RCC 7860 (cell line): ENCODE measurements at places on chromosomes 4 and X.
A peak's percentile ranks its signal among the peaks of the same experiment; 100 is the strongest.

DNA sequence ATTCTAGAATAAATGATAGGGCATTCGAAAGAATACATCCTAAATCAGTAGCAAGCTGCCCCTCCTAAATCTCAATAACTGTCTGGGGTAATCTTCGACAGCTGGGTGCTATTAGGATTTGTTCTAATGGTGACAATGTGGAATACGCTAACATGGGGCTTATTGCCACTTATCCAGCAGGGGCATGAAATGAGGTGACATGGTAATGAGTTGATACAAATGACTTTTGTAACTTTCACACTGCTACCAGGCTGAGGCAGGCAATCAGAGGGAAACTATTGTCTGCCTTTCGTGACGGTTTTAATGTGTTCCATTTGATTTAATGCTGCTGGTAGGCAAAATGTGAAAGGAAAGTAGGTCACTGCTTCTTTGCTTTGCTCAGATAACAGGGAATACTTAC, 1047.4 kb upstream of the PABPC4L start:
- no peak for DNase-seq

DNA sequence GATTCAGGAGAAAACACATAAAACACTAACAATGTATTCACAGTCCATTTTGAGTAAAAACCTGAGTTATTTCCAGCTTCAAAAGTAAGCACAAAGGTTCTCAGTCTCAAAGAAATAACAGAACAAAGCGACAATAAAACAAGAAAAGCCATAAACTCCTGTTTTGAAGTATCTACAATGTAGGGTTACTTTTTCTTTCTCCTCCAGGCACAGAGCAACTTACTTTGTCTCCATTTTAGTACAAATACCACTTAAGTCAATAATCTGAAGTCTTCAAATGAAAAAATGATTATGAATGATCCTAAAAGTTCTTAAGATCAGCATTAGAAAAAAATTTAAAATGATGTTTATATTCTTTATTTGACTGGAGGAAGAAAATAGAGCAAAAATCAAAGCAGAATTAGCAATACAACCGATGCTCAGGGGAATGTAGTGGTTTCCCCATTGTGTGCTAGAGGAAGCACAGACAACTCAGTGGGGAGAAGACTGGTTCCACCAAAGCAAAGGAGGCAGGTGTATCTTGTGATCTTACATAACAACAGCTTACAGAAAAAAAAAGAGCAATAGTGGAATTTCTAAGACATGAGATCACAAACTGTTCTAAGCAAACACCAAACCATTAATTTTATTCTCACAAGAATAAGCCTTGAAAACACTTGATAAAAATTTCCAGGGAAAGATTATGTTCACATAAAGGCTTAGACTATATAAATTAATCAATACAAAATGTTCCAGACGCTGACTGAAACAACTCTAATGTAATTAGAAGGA, 35.1 kb downstream of the EPHA5 start:
- DNase-seq: no peak

- DNase-seq: no peak
Observed at GRCh38 chr4:48403779-48404178, 62.5 kb downstream of the SLAIN2 start.

DNA sequence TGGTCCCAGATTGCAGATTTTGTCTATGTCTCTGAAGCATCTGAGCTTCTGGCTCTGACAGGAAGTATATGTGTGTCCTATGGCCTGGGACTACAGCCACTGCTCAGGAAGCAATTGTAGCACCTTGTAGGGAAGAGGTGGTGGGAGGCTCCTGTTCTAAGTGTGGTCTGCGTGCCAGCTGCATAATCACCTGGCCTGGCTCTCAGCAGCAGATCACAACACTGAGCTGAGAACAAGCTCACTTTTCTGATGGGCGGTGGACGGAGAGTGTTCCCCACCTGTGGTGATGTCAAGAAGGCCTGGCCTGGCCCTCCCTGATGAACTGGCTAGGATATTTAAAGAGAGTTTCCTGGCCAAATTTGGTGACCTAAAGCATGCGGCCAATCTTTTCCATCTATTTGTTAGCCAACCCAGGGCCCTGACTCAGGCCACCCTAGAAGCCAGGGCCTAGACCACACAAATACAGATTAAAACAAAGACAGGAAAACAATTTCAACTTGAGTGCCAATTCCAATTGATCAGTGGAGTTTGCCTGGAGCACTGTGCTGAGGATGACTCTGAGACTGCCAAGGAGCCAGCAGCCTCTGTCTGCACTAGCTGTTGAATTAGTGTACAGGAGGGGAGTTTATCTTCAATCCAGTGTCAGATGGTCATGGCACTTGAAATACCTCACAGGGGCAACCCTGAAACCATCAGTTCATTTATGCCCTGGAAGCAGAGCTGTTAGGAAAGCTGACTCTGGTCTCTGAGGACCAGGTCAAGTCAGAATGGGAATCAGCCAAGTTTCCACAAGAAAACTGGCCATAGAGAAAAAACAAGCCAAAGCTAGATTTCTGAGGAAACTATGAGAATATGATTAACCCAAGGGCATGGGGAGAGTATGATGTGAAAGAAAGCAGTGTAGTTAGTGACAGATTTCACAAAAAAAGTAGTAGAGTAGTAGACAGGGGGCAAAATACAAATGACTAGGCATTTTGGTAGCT, 47.4 kb downstream of the PRDM5 start:
- DNase-seq: no peak

GRCh38 chr4:137946453-137947174, 295.5 kb downstream of the SLC7A11 start:
- DNase-seq: no peak

- DNase-seq: no peak
Observed at GRCh38 chr4:173426064-173426463, 27.1 kb upstream of the SCRG1 start.

GRCh38 chrX:118847676-118848075, 24.1 kb downstream of the ZCCHC12 start:
- peak; percentile 14 for DNase-seq

- no peak for DNase-seq
Observed at GRCh38 chr4:3851881-3852280, 85.7 kb downstream of the ADRA2C start.

DNA sequence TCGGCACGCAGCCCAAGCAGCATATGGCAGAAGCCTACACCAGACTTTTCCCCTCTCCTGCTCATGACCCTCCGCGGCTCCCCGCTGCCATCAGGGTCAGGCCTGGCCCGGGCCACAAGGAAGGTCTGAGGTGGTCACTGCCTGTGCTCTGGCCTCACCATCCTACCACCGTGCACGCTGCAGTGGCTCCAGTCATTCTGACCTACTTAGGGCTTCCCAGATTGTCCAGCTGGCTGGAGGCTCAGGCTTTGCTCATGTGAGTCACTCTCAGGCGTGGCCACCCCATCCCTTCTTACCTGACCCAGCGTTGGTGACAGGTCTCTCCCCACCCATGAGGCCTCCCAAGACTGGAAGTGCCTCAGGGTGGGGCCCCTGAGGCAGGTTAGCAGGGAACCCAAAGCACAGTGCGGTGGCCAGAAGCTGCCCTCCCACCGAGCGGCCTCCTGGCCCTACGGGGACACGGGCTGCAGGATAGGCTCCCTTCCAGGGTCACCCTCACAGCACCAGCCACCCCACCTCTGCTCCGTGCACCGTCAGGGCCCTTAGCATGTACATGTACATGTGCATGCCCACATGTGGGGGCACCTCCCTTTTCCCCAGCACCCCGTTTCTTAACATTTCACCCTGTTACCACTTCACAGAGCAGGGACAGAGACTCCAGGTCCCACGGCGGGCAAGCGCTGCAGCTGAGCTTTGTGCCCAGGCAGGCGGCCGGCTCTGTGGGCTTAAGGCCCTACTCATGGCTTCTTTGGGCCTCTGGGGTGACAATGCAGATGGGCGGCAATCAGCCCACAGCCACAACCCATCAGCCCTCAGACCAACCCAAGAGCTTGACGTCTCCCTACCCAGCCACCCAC, 2.2 kb downstream of the TREX2 start:
- DNase-seq: no peak

GRCh38 chrX:67587946-67588624, 44.3 kb downstream of the AR start:
- no peak for DNase-seq

DNA sequence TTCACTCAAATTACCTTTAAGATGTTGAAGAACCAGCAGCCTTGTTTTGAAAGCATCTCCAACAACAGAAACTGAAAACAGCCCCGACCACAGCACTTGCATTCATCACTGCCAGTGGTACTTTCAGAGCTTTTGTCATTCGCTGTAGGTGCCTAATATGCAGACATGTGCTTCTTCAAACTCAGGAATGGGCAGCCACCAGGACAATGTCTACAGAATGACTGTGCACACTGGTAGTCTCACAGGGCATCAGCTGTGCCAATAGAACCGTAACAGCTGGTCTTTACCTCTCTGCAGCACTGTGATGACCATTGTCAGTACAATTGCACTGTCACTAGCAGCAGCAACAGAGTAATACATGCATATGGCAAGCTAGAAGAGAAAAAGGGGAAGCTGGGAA, 1149.7 kb downstream of the STPG2 start:
- DNase-seq: no peak

- DNase-seq: no peak
Observed at GRCh38 chr4:139438141-139438540, 15.8 kb upstream of the RAB33B start.

DNA sequence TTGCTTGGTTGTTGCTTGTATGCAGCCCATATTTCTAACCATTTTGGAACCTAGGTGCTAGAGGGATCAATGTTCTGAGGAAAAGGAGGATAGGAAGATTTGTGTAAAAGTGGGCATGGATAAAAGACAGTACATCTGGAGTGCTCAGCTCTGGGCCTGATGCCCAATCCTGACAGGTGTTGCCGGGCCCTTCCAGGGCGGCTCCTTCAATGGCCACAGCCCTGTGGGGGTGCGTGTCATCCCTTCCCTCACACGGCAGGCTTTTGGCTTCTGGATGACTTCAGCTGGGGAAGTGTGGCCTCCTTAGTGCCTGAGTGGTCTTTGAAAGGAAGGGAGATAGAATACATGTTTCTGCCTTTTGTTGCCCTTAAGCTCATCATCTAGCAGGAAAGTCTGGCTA, 47.2 kb downstream of the NELFA start:
- no peak for DNase-seq

DNA sequence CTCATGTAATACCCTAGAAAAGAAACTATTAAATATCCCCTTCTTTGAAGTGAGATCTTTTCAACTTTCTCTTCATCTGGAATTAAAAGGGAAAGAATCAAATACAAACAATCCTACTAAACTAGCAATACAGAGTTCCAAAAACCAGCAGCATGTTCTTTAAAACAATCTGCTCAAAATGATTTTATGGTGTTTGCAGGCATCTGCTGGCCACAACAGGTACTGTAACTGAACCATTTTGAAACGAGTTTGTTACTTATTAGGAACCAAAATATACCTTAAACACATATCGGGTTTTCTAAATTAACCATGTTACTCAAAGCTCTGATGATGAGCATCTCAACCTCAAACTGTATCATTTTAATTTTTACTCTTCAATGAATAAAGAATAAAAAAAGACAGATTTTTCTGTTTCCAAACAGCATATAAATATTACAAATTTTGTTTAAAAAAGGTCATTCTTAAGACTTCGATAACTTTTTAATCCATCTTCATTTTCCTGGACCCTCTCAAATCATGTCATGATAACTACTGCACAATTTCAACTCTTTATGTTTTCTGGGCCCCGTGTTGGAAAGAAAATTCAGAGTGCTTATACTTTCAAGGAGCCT, 56.5 kb downstream of the ARAP2 start:
- DNase-seq: no peak

DNA sequence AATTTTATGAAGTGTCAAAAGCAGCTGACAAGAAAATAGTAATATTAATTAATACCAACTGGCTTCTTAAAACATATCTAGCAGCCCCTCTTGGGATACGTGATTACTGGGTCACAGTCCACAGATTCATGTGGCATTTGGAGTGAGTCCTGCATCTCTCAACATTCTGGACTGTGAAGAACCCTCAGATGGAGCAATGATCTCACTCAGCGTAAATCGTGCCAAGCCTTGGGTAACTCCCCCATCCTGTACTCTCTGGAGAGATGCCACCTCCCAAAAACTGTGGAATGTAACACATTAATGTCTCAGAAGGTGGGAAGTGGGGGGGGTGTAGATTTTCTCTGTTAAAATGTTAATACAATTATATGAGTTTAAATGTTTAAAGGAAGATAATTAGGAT, 118.2 kb upstream of the IQCM start:
- no peak for DNase-seq

DNA sequence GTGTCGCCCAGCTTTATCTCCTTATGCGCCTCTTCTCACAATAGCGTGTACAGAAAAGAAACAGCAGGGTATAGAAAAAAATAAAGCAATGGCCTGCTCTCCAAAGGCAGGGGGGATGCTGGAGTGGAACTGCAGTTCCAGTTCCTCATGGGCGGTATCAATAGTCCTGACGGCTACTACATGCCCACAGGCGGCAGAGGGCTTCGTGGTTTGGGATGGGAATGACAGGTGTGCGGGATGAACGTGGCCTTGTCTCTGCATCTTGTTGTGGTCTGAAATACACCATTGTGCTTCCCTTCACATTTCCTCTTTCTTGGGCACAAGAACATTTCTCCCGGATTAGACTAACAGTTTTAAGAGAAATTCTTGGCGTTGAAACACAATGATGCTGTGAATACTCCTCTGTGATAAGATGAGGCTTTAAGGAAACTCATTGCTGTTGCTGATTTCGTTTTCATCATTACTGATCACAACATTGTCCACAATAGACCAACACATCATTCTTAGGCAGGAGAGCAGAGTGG, 124.1 kb upstream of the IGFBP7 start:
- no peak for DNase-seq

DNA sequence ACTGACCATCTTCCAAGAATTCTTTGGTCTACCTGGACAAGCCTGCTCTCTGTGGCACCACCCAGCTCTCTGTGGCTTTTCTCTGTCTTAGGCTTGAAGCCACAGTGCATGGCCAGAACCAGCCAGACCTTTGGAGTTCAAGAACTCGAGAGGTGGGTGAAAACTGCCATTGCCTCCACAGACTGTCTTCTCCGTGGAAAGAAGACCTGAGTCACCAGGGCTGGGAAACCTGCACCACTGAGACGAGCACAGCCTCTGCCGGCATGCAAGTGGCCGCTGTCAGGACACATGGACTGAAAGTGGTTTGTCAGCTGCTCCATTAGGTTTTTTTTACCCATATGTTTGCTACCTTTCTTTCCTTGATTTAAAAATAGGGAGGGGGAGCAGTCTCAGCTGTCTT, 74.5 kb downstream of the MGST2 start:
- no peak for DNase-seq

- no peak for DNase-seq
Observed at GRCh38 chr4:186351668-186352194, 85.7 kb downstream of the F11 start.

- no peak for DNase-seq
Observed at GRCh38 chr4:107693132-107693531, 26.9 kb downstream of the PAPSS1 start.

GRCh38 chrX:31845003-31845402, 773.2 kb upstream of the FTHL17 start:
- DNase-seq: no peak

- DNase-seq: peak; percentile 4
Observed at GRCh38 chrX:71998836-71999509, 88.3 kb downstream of the NHSL2 start.
